ENCODE measurements at places on chromosomes 11 and 22. TPM values are rescaled to one million over a fixed set of nuclear protein-coding genes. Genes with fewer than 3 reads are reported as not detected.

GRCh38 chr11:5618807-5619206 is 6.0 kb upstream of the TRIM34 start:
- no peak for DNase-seq

- DNase-seq = no peak
Observed at GRCh38 chr11:113477321-113477720, 2.1 kb upstream of the DRD2 start.

DNA sequence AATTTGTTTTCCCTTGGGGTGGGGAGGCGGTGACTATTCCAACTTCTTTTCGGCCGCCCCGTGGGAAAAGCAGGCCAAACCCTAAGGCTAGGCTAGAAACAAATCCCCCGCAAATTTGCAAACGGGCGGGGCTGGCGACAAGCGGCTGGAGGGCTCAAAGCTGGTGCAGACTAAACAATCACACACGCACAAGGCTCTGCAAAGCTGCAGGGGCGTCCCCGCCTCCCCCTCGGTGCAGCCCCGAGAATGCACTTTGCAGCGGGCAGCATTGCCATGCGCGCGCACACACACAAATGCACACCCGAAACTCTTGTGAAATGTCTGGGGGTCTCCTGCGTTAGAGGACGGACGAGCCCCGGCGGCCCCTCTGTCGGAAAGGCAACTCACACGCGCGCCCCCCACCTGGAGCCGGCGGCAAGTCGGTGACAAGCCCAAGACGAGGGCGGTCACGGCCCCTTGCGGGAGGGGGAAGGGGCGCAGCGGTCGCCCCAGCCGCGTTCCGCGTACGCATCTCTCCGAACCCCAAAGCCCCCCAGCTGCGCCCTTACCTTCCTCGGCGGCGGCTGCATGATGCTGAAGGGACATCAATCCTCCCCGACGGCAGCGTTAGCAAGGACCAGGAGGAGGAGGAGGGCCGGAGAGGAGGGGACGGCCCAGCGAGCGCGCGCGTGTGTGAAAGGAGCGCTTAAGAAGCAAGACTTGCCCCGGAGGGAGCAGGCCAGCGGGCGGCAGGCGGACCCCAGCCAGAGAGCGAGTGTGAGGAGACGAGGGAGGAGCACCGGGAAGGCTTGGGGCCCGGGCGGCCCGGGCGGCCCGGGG is 600 bp downstream of the FCHSD2 start:
- DNase-seq = peak; percentile 74

GRCh38 chr11:92480499-92480898 is 255.9 kb downstream of the FAT3 start:
- DNase-seq = no peak

- no peak for DNase-seq
Observed at GRCh38 chr11:121446752-121447156, 5.4 kb upstream of the SORL1 start.

The TMPRSS13 gene
- total RNA-seq = not detected

Data from right atrium auricular region (tissue), 2 donors.